ENCODE measurements at places on chromosomes 11 and 22.

DNA sequence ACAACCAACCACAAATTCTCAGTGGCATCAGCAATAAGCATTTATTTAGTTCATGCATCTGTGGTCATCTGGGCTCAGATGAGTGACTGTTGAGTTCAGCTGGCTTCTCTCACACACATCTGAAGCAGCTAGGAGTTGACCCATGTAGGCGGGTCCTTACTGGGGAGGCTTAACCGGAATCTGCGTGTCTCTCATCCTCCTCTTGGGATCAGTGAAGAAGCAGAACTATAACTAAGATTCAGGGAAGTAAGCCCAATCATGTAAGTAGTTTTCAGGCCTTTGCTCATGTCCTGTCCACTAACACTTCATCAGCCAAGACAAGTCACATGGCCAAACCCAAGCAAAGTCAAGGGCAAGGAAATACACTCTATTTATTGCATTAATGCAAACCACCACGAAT is 236.2 kb downstream of the C11orf87 start:
- DNase-seq, result no peak

- DNase-seq, result no peak
Observed at GRCh38 chr11:2683806-2684205, 16.0 kb downstream of the KCNQ1OT1 start.

GRCh38 chr11:129569007-129569406 is 193.4 kb downstream of the BARX2 start:
- no peak for DNase-seq

DNA sequence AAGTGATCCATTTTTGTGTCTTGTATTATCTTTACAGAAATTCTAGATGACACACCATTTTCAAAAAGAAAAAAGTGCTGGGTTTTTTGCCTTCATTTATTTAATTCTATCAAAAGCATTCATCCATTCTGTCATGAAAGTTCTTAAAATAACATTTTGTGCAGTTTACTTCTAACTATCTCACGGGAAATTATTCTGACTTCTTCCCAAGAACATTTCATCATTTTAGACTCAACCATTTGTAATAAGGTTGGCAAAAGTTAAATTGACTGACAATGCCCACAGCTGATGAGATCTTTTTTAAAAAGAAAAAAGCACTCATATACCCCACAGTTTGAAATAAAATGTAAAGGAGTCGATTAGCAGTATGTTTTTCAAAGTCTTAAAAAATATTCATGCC is 68.5 kb downstream of the SBF2 start:
- no peak for DNase-seq

GRCh38 chr11:117532568-117532967 is 204.9 kb downstream of the CEP164 start:
- no peak for DNase-seq

DNA sequence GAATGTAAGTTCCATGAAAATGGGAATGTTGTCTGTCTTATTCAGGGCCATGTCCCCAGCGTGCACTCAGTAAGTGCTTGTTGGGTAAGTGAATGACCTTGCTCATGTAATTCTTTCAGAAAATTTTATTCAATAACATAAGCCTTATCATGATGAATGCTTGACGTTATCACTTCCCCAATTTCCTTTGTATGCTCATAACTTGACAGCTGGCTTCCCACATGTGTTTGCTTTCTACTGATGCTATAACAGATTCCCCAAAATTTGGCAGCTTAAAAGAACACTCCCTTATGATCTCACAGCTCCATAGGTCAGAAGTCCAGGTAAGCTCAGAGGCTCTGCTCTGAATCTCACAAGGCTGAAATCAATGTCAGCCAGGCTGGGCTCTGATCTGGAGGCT is 155.8 kb upstream of the POU2AF2 start:
- no peak for DNase-seq

- no peak for DNase-seq
Observed at GRCh38 chr11:84289381-84289906, 1003.3 kb upstream of the CCDC90B start.

- DNase-seq, result no peak
Observed at GRCh38 chr11:74012074-74012809, 3.4 kb upstream of the UCP3 start.

DNA sequence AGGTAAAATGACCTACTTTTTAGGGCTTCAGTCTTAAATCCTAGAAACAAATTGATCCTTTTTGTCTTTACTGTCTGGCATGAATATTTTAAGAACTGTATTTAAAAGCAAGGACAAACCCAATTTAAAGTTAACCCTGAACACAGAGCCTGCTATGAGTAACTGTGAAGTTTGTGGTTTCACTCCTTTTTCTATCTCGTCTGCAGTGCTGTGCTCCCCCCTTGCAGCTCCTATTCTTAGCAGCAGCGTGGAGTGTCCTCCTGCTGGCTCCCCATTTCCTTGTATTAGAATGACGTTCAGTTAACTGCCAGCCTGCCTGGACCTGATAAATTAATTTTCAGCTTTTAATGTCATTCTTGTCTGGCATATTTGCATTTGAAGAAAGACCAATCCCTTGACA is 40.0 kb upstream of the LRRC4C start:
- no peak for DNase-seq

GRCh38 chr11:117081908-117082307 is 16.3 kb downstream of the SIK3 start:
- DNase-seq, result no peak

DNA sequence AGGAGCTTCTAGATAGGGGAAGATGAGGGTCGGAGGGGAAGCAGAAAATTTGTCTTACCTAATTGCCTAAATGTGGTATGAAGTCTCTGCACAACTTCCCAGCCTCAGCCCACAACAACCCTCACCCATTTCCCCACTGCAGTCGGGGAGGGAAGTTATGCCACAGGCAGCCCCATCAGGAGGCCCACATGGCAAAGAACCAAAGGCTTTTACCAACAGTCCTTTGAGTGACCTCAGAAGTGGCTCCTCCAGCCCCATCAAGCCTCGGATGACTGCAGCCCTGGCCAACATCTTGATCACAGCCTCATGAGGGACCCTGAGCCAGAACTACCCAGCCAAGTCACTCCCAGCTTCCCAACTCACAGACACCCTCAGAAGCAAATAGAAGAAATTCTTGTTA is 54.8 kb downstream of the CHST1 start:
- DNase-seq, result no peak

DNA sequence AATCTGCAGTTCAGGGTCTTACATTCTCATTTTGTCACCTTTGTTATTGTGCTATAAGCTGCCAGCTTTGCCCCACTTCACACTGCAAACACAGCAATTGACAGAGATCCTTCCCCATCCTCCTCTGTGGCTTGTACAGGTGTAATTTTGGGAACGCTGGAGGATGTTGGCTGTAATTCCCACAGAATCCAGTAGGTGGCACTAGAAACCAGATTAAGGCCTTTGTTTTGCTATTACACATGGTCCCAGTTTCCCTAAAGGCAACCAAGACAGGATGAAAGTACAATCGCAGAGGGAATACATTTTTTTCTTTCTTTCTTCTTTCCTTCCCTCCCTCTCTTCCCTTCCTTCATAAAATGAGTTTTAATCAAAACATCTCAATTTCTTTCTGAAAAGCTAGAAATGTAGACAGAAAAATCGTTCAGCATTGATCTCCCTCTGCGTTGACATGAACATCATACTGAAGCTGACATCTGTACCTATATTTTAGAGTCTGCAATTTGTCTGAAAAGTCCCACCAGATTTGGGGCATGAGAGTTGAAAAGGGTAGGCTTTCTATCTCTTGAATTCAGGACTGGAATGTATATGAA is 21.3 kb upstream of the NELL1 start:
- no peak for DNase-seq

- peak; percentile 77 for DNase-seq
Observed at GRCh38 chr11:36509694-36510593, at the start of gene TRAF6. TSS of gene TRAF6 (minus strand) at chr11:36510272. CDS start at chr11:36501515, 8,757 bp downstream.

GRCh38 chr11:58900479-58901420 is 38.5 kb upstream of the GLYATL1 start:
- no peak for DNase-seq

DNA sequence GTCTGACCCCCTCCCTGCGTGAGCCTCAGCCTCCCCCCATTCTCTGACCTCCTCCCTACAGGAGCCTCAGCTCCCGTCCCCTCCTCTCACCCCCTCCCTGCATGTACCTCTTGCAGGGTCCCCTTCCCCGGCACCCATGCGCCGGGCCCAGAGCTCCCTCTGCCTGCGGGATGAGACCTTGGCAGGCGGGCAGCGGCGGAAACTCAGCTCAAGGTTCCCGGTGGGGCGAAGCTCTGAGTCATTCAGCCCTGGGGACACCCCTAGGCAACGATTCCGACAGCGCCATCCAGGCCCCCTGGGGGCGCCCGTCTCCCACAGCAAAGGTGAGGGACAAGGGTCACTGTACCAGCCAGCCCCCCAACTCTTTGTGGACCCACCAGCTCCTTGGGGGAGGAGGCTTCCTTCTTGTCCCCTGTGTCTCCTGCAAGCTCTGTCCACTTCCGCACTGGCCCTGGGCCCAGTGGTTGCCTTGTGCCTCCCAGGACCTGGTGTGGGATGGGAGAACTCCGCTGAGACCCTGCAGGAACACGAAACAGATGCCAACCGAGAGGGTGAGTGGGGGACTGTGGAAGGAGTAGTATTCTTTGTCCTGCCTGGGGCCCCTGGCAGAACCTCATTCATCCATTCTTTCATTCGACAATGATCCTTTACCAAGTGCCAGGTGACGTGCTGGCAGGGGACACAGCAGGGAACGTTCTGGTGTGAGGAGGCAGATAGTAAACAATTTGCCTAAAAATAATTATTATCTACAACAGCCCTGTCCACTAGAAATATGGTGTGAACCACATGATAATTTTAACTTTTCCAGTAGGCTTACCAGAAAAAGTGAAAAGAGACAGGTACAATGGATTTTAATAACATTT is 3.7 kb upstream of the RPS6KA4 start:
- DNase-seq, result peak; percentile 28

DNA sequence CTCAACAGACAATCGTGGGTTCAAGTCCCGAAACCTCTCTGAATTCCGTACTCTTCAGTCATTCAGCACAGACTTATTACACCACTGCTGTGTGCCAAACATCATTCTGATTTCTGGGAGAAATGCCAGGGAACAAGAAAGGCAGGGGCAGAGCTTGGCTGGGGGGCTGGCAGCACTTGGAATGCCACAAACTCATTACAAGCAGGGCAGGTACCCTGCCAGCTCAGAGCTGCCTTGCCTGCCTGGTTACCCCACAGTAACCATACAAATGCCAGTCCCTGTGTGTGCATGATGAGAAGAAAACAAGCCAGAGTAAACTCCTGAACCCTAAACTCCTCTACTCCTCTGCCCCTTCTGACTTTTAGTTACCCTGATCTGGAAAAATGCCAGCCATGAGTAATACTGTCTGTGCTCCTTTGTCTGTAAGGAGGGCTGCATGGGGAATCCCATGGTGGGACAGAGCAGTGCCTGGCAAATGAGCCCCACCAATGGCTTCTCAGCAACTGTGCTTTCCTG is 6.9 kb upstream of the RAD9A start:
- DNase-seq, result no peak

- no peak for DNase-seq
Observed at GRCh38 chr11:92130421-92130831, 94.2 kb upstream of the FAT3 start.

- DNase-seq, result no peak
Observed at GRCh38 chr11:105273660-105274280, 134.2 kb upstream of the CARD18 start.
